ENCODE measurements at places on chromosomes 5 and 9.

DNA sequence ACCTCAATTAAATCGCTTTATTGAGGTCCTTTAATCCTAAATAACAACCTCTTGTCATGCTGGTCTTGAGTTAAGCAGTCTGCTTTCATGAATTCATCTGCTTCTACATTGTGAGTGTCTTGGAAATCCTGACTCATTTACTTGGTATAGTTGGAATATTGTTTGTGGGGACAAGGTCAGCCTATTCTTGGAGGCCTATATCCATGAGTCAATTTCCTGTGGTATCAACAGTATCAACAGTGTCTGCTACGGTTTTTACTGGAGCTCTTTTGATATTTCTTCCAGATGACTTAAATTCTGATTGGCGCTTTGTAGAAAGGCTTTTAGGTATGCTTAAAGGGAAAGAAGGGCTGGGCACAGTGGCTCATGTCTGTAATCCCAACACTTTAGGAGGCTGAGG lies 71.2 kb upstream of the PARP8 start:
- DNase-seq: no peak

DNA sequence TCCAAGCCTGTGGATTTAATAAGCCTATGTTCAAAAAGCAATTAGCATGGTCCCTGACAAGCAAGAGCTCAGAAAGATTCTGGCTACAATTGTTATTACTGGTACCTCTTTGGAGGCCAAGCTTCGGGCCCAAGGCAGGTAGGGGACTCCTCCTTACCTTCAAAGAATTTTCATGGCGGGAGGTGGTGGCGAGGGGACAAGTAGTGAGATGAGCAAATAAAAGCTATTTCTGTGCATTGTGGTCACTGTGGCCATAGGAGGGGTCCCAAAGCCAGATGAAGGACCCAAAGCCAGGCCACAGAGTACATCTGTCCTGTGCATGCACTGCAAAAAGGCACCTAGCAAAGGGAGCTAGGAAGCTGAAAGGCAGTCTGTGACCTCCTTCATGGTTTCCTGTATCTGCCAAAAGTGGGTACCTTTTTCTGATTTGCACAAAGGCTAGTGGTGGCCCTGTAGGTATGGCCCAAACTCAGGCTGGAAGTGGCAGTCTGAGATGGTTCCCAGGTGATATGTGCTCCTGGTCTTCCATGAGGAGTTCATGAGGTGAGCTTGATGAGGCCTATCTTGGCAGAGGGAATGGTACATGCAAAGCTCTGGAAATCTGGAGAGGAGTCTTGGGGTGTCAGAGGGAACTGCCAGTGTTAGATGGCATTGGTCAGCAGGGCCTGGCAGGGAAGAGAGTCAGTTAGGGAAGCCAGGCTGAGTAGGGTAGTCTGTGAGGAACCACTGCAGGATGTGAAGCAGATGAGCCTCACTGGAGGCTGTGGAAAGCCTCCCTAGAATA lies 3.3 kb upstream of the CXXC5 start:
- no peak for DNase-seq

- no peak for DNase-seq
Measured at GRCh38 chr5:133432956-133433532, 179.3 kb downstream of the FSTL4 start.

- no peak for DNase-seq
Measured at GRCh38 chr5:89449392-89450148, 566.6 kb upstream of the MEF2C start.

GRCh38 chr9:37353791-37354190 lies 68.7 kb upstream of the GRHPR start:
- DNase-seq: no peak

GRCh38 chr9:77495834-77496671 lies 152.1 kb downstream of the GNA14 start:
- DNase-seq: no peak

DNA sequence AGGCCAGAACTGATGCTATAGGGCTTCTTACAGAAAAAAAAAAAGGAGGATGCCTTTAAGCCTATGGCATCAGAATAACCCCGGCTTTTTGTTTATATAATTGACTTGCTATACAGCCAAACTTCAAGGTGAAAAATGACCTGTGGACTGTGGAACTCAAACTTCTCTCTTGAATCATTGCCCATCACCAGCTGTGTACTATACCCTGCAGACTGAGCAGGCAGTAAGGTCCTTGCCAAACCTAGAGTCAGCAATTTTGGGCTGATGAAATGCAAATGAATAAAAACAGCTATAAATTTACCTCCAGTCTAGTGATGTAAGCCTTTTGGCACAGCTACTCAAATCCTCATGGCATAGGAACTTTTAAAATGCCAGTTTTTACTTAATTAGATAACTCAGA lies 44.5 kb upstream of the PPP3R2 start:
- DNase-seq: no peak

GRCh38 chr9:106653213-106653612 lies 209.8 kb upstream of the ZNF462 start:
- no peak for DNase-seq

- peak; percentile 15 for DNase-seq
Measured at GRCh38 chr5:42005561-42006153, 80.6 kb downstream of the FBXO4 start.

DNA sequence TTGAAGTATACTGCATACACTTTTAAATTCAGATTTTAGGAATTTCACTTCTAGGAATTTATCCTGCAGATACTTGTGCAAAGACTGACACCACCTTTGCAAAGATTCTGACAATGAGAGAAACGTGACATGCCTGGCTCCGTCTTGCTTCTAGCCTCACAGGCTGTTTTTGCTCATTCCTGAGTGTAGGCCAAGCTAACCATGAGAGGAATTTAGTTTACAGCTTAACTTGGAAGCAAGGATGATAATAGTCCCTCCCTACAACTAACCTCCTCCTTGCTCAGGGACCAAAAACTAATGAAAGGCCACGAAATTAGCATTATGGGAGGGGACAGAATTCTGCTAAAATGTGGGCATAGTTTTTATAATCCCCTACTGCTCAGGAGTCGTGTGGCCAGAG lies 31.1 kb downstream of the C5orf22 start:
- DNase-seq: no peak

- no peak for DNase-seq
Measured at GRCh38 chr5:15693382-15693728, 193.4 kb downstream of the FBXL7 start.

DNA sequence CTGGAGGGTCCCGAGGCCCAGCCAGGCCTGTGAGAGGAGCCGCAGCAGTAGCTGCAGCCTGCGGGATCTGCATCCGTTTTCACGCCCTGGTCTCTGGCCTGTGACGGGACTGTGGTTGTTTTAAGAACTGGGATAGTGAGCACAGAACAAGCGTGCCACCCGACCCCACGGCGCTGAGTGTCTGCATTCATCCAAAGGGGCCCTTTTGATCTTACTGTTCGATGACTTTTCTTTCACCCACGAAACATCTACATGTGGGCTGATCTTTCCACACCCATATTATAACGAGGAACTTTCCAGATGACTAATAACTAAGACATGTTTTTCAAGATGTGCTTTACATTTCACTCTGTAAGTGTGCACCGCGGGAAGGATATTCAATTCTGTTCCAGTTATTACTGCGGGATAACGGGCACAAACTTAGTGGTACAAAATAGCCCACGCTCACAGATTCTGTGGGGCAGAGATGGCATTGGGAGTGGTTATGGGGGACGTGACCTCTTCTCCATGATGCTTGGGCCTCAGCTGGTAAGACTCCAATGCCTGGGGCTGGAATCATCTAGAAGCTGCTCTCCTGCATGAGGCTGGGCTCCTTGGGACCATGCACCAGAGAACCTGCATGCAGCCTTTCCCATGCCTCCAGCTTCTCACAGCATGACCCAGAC lies 165.0 kb downstream of the SYK start:
- DNase-seq: no peak

GRCh38 chr5:43000914-43001313 lies 39.2 kb downstream of the ANXA2R start:
- DNase-seq: no peak

- no peak for DNase-seq
Measured at GRCh38 chr5:71891856-71892255, 172.8 kb downstream of the CARTPT start.

- DNase-seq: peak; percentile 64
Measured at GRCh38 chr9:18255158-18255629, 218.8 kb upstream of the ADAMTSL1 start.

DNA sequence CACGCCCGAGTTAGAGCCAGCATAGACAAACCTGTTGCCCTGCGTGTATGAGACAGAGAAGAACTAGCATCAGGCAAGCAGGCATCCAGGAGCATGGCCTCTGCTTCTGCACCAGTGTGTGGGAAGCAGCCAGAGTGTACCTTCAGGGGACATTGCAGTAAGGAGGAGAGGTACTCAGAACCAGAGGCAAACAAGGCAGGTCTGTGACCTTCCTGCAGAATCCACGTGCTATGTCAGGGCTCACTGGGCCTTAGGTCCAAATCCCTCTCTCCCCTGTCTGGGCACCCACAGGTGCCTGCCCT lies 63.0 kb downstream of the SECISBP2 start:
- DNase-seq: no peak

DNA sequence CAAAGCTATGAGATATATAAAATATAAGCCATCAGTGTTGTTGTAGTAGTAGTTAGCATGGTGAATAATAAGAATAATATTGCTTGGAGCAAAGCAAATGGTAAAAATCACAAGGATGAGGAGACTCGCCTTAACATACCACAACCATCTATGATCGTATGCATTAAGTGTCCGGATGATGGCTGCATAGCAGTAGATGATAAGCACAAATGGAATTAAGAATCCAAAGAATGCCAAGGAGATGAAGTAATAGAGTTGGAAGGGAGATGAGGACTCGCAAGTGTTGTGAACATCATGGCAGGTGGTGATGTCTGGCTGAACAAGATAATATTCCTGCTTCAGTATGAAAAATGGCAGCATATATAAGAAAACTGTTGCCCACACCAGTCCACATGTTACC lies 5.5 kb downstream of the F2RL2 start:
- DNase-seq: no peak

GRCh38 chr5:1998716-1999317 lies 116.1 kb upstream of the IRX4 start:
- no peak for DNase-seq

GRCh38 chr9:89730715-89731114 lies 125.9 kb downstream of the GADD45G start:
- DNase-seq: peak; percentile 91

DNA sequence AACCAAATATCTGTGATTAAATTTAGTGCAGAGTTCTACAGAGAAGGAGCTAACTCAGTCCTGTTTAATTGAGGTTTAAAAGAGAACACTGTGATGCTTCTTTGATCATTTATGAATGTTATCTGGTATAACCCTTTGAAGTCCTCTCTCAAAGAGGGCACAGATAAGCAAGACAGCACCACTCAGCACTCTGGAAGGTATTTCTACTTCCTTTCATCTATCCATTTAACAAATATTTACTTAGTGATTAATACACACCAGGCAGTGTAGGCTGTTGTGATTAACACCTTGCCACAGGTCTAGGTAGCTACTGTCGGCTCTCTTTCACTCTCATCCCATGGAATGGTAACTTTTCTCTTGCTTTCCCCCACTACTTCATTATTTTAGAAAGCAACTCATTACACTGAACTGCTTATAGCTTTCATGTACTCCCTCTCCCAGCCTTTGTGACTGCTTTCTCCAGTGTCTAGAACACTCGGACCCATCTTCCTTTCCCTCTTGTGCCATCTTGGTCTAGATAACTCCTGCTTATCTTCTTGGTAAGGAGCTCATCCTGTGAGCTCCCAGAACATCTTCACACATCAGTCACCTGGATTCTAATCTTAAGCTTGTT lies 54.7 kb downstream of the GLDC start:
- DNase-seq: no peak

DNA sequence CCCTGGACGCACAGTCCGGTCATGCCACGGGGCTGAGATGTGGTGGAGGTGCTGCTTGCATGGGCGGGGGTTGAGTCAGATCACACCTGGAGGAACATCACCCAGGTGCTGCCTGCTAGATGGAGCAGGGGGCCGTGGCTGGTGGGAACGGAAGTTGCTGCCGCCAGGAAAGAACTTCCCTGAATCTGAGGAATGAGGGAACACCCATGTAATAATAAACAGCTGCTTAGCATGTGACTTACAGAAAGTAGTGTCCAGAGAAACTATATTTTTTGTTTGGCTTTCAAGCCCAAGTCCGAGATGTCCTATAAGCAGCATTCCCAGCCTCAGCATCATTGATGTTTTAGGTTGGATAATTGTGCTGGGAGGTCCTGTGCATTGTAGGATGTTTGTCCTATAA lies 27.1 kb upstream of the FAM240B start:
- no peak for DNase-seq

- DNase-seq: no peak
Measured at GRCh38 chr9:106670418-106670817, 192.5 kb upstream of the ZNF462 start.

DNA sequence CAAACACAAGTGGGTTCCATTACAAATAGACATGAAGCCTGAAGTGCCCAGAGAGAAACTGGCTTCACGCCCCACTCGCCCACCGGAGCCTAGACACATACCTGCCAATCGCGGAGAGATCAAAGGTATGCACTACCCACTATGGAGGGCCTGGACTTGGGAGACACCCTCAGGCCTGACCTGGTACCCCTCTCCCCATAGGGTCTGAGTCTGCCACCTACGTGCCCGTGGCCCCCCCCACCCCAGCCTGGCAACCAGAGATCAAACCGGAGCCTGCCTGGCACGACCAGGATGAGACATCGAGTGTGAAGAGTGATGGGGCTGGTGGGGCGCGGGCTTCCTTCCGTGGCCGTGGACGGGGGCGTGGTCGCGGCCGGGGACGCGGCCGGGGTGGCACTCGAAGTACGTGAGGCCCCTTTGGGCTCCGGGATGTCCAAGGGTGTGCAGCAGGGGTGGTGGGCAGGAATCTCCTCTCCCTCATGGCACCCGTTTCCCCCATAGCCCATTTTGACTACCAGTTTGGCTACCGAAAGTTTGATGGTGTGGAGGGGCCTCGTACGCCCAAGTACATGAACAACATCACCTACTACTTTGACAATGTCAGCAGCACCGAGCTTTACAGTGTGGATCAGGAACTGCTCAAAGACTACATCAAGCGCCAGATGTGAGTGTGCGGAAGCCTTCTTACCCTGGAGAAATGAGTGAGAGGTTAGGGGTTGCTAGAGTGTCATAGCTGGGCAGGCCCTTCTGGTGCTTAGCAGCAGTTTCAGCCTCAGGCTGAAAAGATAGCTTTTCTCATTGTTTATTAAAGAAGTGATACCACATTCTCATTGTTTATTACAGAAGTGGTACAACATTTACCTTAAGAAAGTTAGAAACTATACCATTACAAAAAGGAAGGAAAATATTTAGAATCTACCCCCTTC lies 38.7 kb downstream of the LARP1 start:
- DNase-seq: no peak

DNA sequence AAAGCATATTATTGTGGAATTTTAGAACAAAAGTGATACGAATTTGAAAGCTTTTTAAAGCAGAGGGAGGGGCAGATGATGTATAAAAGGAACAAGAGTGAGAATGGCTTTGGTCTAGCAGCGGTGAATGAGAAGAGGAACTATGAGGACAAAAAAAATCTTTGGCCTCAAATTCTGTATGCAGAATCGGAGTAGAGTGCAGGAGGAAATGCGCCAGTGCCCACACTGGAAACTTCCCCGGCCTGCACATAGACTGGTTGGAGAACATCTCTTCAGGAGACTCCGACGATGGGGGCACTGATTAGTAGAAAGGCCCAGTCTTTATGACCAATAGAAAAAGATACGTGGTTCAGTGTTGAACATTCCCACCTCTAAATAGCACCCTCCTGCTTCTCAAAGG lies 51.3 kb downstream of the SLC46A2 start:
- no peak for DNase-seq

Measured in SHP77 (cell line).